ENCODE measurements at places on chromosomes 5 and 9. TPM values are rescaled to one million over a fixed set of nuclear protein-coding genes. Genes with fewer than 3 reads are reported as not detected.

ADRA1B gene
- total RNA-seq, result 1.6 TPM

- peak; percentile 78 for DNase-seq
These were observed 7.9 kb downstream of the AK1 start for GRCh38 chr9:127869310-127870152.

DNA sequence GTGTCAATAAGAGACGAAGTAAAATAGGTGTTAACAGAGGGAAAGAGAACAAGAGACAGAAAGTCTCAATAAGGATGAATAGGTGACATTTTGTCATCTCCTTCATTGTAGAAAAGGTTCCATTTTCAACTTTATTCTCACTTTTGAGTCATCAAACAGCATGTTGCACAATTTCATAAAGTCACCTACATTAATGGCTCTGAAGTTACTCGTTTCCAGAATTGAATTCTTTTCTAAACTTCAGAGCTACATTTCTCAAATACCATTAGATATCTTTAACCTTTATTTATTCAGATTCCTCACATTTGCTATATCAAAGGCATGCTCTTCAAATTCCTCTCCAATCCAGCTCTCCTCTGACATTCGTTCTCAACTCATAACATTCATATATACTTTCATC, 13.1 kb downstream of the ADAMTS6 start:
- DNase-seq, result no peak

ZNF300 gene
- 3.0 TPM for total RNA-seq

GRCh38 chr5:102931085-102931725, 176.1 kb downstream of the PAM start:
- no peak for DNase-seq

GRCh38 chr5:64690417-64691151, at the start of gene SHISAL2B:
Gene SHISAL2B, plus strand, starts transcription at chr5:64690503. Its CDS starts 121 bp downstream, at chr5:64690624.
- DNase-seq, result no peak

S100Z gene
- not detected for total RNA-seq

- no peak for DNase-seq
These were observed 4.7 kb downstream of the SEMA4D start for GRCh38 chr9:89493181-89493580.

DNA sequence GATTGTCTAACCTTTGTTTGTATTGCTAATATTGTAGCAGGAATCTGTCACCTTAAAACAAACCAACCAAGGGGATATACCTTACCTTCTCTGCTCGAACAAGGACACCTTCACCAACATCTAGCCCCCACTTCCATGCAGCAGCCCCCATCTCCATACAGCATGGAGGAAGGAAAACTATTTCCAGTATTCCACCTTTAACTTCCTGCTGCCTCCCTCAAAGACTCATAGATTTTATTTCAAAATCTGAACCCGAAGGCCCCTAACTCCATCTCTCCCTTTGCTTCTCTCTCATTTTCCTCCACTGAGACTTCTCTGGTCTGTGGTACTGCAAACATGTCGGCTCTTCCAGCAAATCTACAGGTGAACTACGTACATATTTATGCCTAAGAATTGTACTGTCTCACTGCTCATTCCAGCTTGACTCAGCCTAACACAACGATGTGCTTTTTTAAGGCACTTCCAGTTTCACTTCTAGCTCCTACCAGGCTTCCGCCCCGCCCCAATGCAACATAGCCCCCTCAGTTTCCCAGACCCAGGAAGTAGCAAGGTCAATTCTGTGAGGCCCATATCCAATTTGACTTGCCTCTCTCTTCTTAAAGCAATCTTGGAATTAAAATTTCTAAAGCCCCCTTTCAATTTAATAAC, 70.7 kb upstream of the RNF38 start:
- no peak for DNase-seq

C7 gene
- 893 TPM for total RNA-seq

GRCh38 chr9:7368410-7369292, 430.9 kb downstream of the DMAC1 start:
- no peak for DNase-seq

GRCh38 chr5:38783011-38783561, 62.7 kb upstream of the OSMR start:
- no peak for DNase-seq

WDR38 gene
- 0.36 TPM for total RNA-seq

Measured in omental fat pad (tissue), 4 donors.